Stimulated activated CD8-positive, alpha-beta memory T cell treated with anti-CD3 and anti-CD28 coated beads, Interleukin-2, amount 100 ng/mL, for 1 hour (primary cell): ENCODE measurements at places on chromosomes 5 and 9.

DNA sequence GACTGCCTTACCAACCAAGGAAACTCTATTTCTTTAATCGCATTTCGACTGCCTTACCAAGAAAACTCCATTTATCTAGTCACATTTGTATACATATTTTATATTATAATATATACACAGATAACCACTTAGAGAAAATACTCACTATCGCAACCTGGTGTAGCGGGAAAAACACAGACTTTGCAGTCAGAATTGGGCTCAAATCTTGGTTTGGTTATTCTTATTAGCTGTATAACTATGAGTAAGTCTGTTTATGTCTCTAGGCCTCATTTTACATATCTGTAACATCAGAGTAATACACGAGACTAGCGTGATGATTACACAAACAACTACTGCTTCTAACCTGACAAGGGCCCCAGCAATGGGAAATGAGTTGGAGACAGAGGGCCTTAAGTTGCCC, 127.5 kb upstream of the POU5F2 start:
- no peak for DNase-seq

- no peak for DNase-seq
These were observed 119.9 kb upstream of the ANKRD55 start for GRCh38 chr5:56352808-56353590.

DNA sequence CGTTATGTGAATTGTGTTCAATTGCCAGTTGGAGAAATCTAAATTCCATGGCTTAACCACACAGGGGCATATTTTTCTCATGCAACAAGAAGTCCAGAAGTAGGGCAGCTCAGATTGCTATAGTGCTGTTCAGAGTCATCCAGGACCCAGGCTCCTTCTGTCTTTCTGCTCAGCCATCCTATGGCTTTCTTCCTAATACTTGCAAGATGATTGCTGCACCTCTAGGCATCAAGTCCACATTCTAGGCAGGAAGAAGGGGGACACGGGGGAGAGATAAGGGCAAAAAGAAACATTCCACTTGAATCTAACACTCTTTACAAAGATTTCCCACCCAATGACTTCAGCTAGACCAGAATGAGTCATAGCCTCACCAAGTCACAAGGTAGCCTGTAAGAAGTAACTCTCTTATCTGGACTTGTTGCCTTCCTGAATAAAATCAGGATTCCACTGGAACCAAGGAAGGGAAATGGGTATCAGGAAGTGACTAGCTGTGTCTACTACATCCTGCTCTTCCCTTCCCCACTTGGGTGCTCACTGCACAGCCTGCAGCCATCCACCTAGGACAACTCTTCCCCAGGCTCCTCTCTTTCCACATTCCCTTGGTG, 5.3 kb downstream of the ERAP2 start:
- no peak for DNase-seq

DNA sequence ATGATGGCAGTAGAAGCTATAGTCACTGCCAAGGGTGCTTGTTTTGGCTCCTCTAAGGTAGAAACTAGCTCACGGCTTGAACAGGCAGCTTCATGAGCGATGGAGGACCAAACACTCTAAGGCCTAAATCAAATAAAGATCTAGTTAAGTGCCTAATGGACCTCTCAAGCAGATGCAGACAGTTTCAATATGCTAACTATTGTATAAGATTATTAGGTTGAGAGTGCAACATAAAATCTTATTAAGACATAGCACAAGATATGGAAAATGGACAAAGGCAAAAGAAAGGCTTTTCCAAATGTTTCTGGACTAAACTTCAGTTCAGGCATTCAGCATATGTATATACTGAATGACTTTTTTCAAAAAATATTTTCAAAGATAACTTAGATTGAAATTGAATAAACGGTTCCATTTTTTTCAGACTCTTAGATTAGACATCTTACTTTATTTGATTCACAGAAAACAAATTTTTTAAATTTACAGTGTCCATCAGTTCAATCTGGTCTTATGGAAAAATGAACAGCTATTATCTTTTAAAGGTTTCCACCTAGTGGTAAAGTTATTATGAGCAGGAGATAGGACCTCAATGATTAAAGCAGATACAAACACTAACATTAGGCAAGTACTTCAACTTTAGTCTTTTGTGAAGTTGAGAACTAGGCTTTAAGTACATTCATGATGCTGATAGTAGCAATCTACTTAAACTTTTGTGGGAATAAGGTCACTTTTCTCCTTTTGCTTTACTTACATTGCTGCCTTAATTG, 1167.7 kb downstream of the MAT2B start:
- DNase-seq, result no peak

- DNase-seq, result peak; percentile 80
These were observed at the start of gene RECK for GRCh38 chr9:36036780-36037548. TSS of gene RECK (plus strand) at chr9:36036913. CDS start at chr9:36036999, 86 bp downstream.

GRCh38 chr5:95919658-95920057, 42.0 kb downstream of the ELL2 start:
- DNase-seq, result no peak

DNA sequence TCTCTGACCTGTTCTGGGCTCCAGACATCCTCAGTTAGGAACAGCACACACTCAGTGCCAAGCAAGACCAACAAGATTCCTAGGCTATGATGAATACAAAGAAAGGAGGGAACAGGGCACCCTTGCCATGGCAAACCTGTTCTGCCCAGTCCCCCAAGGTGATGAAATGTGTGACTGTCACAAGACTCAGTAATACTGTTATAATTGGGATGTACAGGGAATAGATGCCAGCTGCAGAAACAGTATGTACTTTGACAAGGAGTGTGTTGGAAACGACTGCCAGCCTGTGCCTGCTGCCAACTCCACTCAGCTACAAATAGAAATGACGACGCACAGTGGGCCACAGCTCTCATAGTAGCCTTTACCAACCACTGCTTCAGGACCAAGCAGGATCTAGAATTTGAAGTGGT, 453.0 kb downstream of the EFNA5 start:
- no peak for DNase-seq

GRCh38 chr5:112685386-112685785, 52.3 kb upstream of the APC start:
- DNase-seq, result no peak

DNA sequence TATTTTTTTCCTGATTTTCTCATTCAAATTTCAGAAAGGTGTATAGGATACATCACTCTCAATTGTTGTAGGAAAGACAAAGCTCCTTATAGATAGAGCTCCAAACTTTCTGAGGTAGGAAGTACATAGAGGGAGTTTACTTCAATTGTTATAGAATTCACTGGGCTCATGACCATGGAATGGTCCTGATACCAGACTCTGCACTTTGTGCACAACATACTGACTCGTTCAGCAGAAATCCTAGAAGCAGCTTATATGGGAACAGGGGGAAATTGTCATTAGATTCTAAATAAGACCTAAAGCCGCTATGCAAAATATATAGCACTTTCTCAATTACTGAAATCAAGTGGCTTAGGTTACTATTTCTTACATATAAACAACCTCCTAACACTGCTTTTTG, 240.5 kb upstream of the TUSC1 start:
- DNase-seq, result no peak

DNA sequence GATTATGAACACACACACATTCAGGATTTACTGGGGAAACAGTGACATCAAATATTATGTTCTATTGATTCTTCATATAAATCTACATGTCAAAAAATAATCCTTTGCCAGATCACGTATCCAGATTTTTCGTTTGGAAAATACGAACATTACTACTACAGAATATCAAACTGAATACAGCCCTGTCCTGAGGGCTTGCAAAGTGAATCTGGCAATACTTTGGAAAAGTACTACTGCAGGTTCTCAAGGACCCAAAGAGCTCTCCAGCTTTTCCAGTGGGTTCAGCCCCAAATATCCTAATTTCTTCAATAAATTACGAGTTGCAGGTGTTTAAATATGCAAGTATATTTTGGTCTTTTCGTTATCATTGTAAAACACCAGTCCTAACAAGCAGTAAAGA, 411 bp upstream of the NDUFS4 start:
- no peak for DNase-seq

- no peak for DNase-seq
These were observed 562.4 kb upstream of the CLINT1 start for GRCh38 chr5:158421319-158421718.

DNA sequence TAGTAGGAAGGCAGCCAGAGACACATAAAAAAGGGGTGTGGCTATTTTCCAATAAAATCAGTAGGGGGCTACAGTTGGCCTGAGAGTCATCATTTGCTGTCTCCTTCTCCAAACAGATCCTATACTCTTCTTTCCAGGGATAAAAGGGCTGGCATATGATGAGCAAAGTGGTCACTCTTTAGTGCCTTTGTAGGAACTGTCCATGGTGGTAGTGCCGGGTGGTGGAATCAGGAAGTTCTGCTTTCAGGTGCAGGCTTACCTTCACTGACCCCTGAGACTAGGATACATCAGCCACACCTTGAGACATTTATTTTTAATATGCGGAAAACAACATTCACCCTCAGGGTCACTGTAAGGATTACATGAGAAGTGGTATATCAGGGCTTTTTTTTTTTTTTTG, 80.8 kb downstream of the ASTN2 start:
- no peak for DNase-seq

GRCh38 chr5:78979117-78979742, 5.9 kb downstream of the ARSB start:
- DNase-seq, result no peak

GRCh38 chr9:89839952-89840351, 235.1 kb downstream of the GADD45G start:
- DNase-seq, result no peak

- DNase-seq, result no peak
These were observed 59.6 kb downstream of the C9orf152 start for GRCh38 chr9:110148384-110148783.

- no peak for DNase-seq
These were observed 52.1 kb upstream of the LMX1B start for GRCh38 chr9:126561582-126561981.

DNA sequence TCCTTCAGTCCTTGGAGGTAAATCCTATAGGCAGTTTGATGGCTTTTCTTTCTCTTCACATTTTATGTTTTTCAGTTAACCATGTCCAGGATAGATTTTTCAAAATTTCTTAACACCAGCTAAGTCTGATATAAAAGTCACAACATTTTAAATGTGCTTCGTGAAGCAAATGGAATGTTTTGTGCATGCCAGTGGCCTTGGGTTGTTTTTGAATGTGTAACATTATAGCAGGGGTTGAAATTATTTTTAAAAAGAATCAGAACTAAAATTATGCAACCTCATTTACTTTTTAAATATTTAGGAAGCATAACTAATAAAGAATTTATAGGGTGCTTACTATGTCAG, 201.1 kb downstream of the ARHGEF28 start:
- DNase-seq, result no peak

DNA sequence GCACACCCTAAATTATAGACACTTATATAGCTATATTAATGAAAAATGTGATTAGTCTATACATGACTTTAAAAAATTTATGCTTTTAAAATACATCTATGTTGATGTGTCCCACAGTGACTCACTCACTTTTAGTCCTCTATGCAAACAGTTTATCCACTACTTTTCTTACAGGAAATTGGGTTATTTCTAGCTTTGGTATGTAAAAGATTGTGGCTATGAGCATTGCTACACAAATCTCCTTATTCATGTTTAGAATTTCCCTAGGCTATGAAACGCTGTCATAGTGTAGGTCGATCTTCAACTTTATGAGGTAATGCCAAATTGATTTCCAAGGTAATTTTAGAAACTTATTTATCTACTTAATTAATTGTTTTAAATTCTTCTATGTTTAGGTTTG, 687.4 kb downstream of the PRR16 start:
- DNase-seq, result no peak

- DNase-seq, result no peak
These were observed 56.1 kb downstream of the SAXO1 start for GRCh38 chr9:18976709-18977531.

- DNase-seq, result no peak
These were observed 50.9 kb downstream of the FANCC start for GRCh38 chr9:95266649-95267048.

- DNase-seq, result no peak
These were observed 7.6 kb upstream of the F2RL1 start for GRCh38 chr5:76811214-76811613.

GRCh38 chr5:176587398-176587797, 22.6 kb downstream of the GPRIN1 start:
- no peak for DNase-seq

- DNase-seq, result no peak
These were observed 719.0 kb downstream of the PTPRD start for GRCh38 chr9:9893837-9894236.

- no peak for DNase-seq
These were observed 385.2 kb upstream of the KLF4 start for GRCh38 chr9:107874591-107875369.
